ENCODE measurements at places on chromosomes 7 and 10. TPM values are rescaled to one million over a fixed set of nuclear protein-coding genes. Genes with fewer than 3 reads are reported as not detected.

VENTX gene
- not detected for total RNA-seq

ADD3 gene
- total RNA-seq: 78.7 TPM

VPS41 gene
- total RNA-seq: 103 TPM

MICALL2 gene
- total RNA-seq: 3.7 TPM

SMO gene
- total RNA-seq: 8.6 TPM

CFAP70 gene
- 0.82 TPM for total RNA-seq

HABP2 gene
- total RNA-seq: not detected

SEMA3D gene
- 3.7 TPM for total RNA-seq

MINDY4 gene
- 2.4 TPM for total RNA-seq

PCLO gene
- 41.2 TPM for total RNA-seq

MMP21 gene
- total RNA-seq: 0.41 TPM

CDK14 gene
- 77.9 TPM for total RNA-seq

CD36 gene
- 22.0 TPM for total RNA-seq

CYP3A7 gene
- total RNA-seq: not detected

FAM241B gene
- total RNA-seq: 13.9 TPM

MEOX2 gene
- not detected for total RNA-seq

DPYSL4 gene
- total RNA-seq: 43.6 TPM

NRG3 gene
- total RNA-seq: 12.2 TPM

GPR37 gene
- 39.1 TPM for total RNA-seq

RBP3 gene
- total RNA-seq: not detected

GPRIN2 gene
- 18.8 TPM for total RNA-seq

SLK gene
- total RNA-seq: 93.3 TPM

CRYGN gene
- under 0.01 TPM for total RNA-seq

UNCX gene
- total RNA-seq: not detected

TMEM270 gene
- total RNA-seq: not detected

GRID1 gene
- 12.6 TPM for total RNA-seq

NPC1L1 gene
- total RNA-seq: not detected

TLL2 gene
- total RNA-seq: 0.82 TPM

LFNG gene
- total RNA-seq: 9.4 TPM

DNAJC30 gene
- 2.4 TPM for total RNA-seq

CCDC172 gene
- not detected for total RNA-seq

SORCS1 gene
- total RNA-seq: 16.7 TPM
